ENCODE measurements at places on chromosomes 3 and 15. TPM values are rescaled to one million over a fixed set of nuclear protein-coding genes. Genes with fewer than 3 reads are reported as not detected.

Gene PHC3
- total RNA-seq = 33.2 TPM

Gene DIS3L
- 23.5 TPM for total RNA-seq

Gene AMT
- 0.73 TPM for total RNA-seq

Gene CD47
- 76.4 TPM for total RNA-seq
